HFFc6 (cell line): ENCODE measurements at places on chromosomes 7 and 10. TPM values are rescaled to one million over a fixed set of nuclear protein-coding genes. Genes with fewer than 3 reads are reported as not detected.

Gene RGS10
- total RNA-seq: 52.6 to 63.8 TPM (median 54.0 TPM) in 3 replicates

Gene C10orf105
- not detected in 3 replicates for total RNA-seq

Gene UCMA
- not detected in 3 replicates for total RNA-seq

Gene HOXA2
- total RNA-seq: 0.11 to 0.14 TPM in 2 of 3 replicates, not detected in the other

Gene NCF1
- not detected in 3 replicates for total RNA-seq

GRCh38 chr10:76647301-76647700, 990.3 kb downstream of the KCNMA1 start:
- H3K4me1 ChIP-seq: peaks cover 5% of the 10 kb centered on the region; the same call in 1 of the 2 replicates
- H3K4me3 ChIP-seq: no peak overlapping the region
- no peak overlapping the region for H3K27ac ChIP-seq
- H3K36me3 ChIP-seq: no peaks in the 10 kb centered on the region
- H3K27me3 ChIP-seq: peaks cover 10% of the 10 kb centered on the region
- no peak for DNase-seq

DNA sequence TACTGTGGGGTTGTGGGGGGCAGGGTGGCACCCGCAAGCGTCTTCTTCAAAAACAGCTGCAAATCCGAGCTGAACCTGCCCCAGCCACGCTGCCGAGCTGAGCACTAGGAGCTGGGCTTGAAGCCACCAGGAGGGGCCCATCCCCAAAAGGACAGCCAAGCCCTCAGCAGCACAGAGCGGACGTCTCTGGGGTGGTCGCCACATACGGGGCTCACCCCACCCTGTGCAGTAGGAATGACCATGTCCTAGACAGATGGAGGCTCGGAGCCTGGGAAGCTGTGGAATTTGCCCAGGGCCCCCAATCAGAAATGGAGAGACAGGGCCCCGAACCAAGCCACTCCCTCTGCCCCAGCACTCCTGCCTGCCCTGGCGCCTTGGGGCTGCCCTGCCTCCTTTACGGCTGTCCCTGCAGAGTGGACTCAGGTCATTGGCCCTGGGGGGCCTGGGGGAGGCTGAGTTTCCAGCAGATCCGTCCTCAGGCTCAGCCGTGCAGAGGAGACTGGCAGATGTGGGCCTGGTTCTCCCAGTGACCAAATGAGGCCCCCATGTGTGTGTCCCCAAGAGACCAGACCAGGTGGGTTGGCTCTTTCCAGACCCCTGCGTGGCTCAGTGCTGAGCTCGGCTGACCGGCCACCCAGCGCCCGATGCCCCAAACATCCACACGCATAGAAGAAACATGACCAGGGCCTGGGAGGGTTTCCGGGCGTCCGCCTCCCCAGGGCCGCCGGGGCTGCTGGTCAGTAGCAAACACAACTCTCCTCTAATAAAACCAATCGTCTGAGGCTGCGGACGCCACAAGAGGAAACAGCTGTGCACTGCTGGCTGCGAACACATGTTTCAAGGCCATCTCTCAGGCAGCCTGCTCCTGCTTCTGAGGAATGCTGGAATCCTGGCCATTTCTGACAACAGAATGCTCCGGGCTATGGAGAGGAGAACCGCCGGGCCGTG, 54.9 kb downstream of the PDGFA start:
- peaks cover 30% of the 10 kb centered on the region for H3K4me1 ChIP-seq
- H3K4me3 ChIP-seq: no peak overlapping the region; the same call in 1 of the 2 replicates
- H3K27ac ChIP-seq: no peak overlapping the region
- peak; percentile 44 for DNase-seq
- peaks cover 6% of the 10 kb centered on the region for H3K36me3 ChIP-seq
- peaks cover 15% of the 10 kb centered on the region for H3K27me3 ChIP-seq

- peak; percentile 48 for DNase-seq
- no peaks in the 10 kb centered on the region for H3K36me3 ChIP-seq
- no peaks in the 10 kb centered on the region for H3K4me1 ChIP-seq
- H3K4me3 ChIP-seq: no peak overlapping the region
These were observed 35.4 kb downstream of the C7orf25 start for GRCh38 chr7:42876182-42877068.

- H3K36me3 ChIP-seq: peaks cover 14% of the 10 kb centered on the region
- peak overlapping the region; percentile 80 for H3K27ac ChIP-seq
- H3K27me3 ChIP-seq: peaks cover 2% of the 10 kb centered on the region
- H3K4me1 ChIP-seq: peaks cover 36% of the 10 kb centered on the region
- peak overlapping the region; percentile 16; the same call in 1 of the 2 replicates for H3K4me3 ChIP-seq
- DNase-seq: no peak
These were observed 42.2 kb upstream of the NRF1 start for GRCh38 chr7:129569326-129569725.

DNA sequence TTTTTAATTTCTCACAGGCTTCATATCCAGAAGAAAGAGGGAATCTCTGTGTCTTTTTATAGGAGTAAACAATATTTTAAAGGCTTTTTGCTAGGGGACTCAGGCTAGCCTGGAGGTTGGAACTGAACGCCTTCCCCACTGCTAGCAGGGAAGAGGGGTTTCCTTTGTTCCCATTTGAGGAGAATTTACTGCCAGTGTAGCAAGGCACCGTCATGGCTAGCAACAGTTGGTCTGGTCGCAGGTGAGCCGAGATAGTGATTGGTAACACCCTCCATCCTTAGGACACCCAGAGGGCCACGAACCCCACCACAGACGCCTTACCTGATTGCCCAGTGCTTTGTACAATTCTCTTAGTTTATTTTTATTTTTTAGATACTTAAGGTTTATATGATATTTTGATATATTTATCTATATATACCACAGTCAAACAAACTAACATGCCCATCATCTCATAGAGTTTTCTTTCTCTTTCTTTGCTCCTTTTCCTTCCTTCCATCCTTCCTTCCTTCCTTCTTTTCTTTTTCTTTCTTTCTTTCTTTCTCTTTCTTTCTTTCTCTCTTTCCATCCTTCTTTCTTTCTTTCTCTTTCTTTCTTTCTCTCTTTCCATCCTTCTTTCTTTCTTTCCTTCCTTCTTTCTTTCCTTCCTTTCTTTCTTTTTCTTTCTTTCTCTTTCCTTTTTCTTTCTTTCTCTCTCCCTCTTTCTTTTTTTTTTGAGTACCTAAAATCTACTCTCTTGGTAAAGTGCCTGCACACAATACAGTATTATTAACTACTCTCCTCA, 219.0 kb upstream of the AKR1E2 start:
- H3K36me3 ChIP-seq: no peaks in the 10 kb centered on the region; the same call in 1 of the 2 replicates
- H3K4me1 ChIP-seq: peaks cover 5% of the 10 kb centered on the region; the same call in 1 of the 2 replicates
- no peak overlapping the region for H3K4me3 ChIP-seq
- no peak overlapping the region for H3K27ac ChIP-seq

DNA sequence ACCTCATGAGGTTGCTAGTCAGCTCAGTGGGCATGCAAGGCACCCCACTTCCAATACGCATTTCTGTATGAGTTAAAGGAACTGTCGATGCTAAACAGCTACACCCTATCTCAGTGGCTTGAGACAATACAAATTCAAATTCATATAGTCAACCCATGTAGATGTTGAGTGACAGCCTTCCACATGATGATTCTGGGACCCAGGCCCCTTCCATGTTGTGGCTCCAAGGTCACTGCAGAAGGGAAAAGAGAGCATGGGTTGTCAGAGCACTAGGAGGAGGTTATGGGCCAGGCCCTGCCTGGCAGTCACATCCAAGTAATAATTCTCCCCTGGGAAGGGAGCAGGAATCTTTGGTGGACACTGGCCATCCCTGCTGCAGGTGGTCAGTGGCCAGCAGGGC, 28.2 kb downstream of the C10orf105 start:
- DNase-seq: no peak
- H3K4me1 ChIP-seq: no peaks in the 10 kb centered on the region; the same call in 1 of the 2 replicates
- H3K36me3 ChIP-seq: peaks cover 6% of the 10 kb centered on the region; the same call in 1 of the 2 replicates
- H3K27ac ChIP-seq: no peak overlapping the region
- peaks cover 22% of the 10 kb centered on the region for H3K27me3 ChIP-seq

DNA sequence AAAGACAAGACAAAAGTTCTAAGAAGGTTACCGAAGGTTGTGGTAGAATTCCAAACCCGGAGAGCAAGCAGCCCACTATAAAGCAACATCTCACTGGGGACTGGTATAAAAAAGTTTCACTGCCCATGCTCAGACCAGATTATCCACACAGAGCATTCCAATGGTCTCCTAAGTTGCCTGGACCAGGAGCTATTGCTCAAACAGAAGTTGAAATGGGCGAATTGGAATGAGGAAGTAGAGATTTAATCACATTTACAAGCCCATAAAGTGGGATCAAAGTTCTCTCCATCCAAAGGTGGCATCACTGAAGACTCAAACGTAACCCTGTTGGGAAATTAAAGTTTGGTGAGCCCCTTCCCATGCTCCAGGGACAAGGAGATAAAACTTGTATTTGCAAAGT, 19.8 kb downstream of the OR2F1 start:
- peaks cover 22% of the 10 kb centered on the region for H3K4me1 ChIP-seq
- peak; percentile 48 for DNase-seq
- no peak overlapping the region for H3K27ac ChIP-seq

DNA sequence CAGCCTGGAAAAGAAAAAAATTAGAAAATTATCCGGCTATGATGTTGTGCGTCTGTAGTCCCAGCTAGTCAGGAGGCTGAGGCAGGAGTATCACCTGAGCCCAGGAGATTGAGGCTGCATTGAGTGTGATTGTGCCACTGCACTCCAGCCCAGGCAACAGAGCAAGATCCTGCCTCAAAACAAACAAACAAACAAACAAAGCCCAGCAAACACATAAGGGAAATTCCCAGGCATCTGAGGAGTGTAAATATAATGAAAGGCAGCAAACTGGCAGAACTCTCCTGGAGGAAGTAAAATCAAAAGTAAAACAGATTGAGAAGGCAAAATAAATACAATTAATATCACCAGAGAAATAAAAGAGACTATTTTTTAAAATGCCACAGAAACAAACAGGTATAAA, 84.5 kb upstream of the ITGB1 start:
- H3K36me3 ChIP-seq: no peaks in the 10 kb centered on the region
- H3K27me3 ChIP-seq: peaks cover 5% of the 10 kb centered on the region
- H3K4me3 ChIP-seq: no peak overlapping the region
- H3K4me1 ChIP-seq: no peaks in the 10 kb centered on the region
- no peak for DNase-seq
